ENCODE measurements at places on chromosomes 2 and 18.

DNA sequence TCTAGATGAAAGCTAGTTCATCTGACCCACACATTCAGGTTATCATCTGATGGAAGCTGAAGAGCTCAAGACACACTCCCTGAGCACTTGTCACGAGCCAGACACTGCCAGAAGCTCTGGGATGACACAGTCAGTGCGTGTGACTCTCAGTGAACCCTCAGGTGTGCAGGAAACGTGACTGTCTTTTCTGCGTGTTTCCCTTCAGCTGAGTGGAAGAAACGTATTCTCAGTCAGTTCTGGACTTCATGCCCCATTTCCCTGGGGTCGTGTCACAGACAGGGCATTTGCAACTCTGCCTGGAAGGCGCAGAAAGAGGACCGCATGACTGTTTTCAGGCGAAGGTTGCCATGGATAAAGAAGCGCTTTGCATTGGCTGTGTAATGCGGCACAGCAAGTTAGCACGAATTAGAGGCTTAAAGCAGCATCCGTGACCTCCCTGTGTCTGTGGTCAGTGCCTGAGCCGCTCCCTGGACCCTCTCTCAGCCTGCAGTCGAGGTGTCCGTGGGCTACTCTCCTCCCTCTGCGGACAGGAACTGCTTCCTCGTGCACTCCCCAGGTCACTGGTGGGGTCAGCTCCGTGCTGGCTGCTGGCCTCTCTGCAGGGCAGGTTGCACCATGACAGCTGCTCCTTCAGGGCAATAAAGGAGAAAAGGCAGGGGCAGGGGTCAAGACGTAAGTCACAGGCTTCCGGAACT lies 3.3 kb upstream of the ALLC start:
- no peak for DNase-seq

- no peak for DNase-seq
Measured at GRCh38 chr2:33897741-33898140, 298.6 kb upstream of the FAM98A start.

DNA sequence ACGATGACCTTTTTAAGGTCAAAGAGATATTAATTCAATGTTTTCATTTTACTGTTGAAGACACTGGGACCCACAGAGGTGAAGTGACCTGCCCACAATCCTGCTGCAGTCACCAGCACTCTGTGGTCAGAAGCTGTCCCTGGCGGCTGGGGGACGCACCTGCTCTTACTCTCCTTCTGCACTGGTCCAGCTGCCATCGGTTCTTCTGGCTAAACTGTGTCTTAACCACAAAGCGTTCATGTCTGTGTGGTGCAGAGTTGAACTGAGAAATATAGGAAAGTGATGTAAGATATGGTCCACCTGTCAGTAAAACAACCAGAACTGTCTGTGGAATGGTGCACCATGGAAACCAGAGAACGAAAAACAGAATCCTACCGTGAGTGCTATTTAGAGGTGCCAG lies 44.9 kb upstream of the SMIM21 start:
- DNase-seq = no peak

DNA sequence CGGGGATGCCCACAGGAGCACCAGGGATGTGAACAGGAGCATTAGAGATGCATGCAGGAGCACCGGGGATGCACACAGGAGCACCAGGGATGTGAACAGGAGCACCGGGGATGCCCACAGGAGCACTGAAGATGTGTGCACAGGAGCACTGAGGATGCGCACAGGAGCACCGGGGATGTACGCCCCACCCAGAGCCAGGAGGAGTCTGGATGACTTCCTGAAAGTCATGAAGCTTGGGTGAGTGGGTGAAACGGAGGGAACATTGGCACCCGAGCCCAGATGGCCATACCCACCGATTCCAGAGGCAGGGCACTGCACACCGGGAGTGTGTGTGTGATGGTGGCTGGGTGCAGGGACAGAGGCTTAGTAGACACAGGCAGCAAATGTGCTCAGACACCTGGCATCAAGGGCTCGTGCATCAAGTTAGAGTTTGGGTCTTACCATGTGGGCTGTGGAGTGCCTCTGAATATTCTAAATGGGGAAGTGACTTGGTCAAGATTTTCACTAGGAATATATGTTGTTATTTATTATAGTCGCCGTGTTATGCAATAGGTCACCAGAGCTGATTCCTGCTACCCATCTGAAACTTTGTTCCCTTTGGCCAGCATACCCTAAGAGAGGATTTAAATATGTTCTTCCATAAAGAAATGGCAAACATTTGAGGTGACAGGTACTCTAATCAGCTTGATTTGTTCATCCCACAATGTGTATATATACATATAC lies 365.8 kb upstream of the MYT1L start:
- no peak for DNase-seq

All from stimulated activated CD4-positive, alpha-beta T cell treated with anti-CD3 and anti-CD28 coated beads, Interleukin-4, amount 100 ng/mL, for 1 hour (primary cell).